NCI-H187 treated with DMSO at 0.1 percent for 48 hours (cell line): ENCODE measurements at places on chromosomes 5 and 9.

DNA sequence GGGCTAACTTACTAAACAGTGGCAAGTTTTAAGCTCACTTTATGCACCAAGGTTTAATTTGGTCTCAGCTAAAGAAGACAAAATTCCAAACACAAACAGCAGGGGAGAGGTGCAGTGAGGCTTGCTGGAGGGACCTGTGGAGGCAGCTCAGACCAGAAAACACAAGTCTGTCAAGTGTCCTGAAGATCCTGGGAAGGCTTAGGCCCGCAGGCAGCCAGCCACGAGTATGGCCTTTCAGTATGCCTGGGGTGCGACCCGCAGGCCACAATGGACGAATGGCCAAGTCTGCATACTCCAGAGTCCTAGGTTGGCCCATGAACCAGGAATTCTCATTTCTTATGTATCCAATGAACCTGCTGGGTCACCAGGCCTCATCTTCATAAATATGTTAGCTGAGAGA, 9.3 kb downstream of the CCNI2 start:
- no peak for DNase-seq

DNA sequence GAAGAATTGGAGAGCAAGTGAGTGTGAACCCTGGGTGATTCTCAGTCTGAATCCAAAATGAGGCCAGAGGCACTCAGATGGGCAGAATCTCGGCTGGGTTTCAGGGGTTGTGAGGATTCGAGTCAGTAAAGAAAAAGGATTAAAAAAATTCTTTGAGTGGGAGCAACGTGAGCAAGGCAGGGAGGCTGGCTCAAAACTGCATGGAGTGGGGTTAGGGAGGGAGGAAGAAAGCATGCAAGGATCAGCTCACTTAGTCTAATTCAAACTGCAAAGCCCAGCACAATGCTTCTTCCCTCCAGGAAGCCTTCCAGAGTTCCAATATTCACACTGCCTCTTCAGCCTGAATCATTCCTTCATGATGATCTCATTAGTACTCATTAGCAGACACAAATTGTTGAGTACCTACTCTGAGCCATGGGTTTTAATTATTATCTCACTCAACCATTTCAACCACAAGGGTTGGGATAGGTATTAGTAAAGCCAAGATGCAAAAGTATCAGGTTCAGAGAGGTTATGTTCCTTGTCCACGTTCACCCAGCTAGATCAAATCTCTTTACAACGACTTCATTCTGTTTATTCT, 95.8 kb downstream of the BRINP1 start:
- DNase-seq, result no peak

GRCh38 chr9:75552941-75553340, 337.5 kb upstream of the PCSK5 start:
- no peak for DNase-seq

DNA sequence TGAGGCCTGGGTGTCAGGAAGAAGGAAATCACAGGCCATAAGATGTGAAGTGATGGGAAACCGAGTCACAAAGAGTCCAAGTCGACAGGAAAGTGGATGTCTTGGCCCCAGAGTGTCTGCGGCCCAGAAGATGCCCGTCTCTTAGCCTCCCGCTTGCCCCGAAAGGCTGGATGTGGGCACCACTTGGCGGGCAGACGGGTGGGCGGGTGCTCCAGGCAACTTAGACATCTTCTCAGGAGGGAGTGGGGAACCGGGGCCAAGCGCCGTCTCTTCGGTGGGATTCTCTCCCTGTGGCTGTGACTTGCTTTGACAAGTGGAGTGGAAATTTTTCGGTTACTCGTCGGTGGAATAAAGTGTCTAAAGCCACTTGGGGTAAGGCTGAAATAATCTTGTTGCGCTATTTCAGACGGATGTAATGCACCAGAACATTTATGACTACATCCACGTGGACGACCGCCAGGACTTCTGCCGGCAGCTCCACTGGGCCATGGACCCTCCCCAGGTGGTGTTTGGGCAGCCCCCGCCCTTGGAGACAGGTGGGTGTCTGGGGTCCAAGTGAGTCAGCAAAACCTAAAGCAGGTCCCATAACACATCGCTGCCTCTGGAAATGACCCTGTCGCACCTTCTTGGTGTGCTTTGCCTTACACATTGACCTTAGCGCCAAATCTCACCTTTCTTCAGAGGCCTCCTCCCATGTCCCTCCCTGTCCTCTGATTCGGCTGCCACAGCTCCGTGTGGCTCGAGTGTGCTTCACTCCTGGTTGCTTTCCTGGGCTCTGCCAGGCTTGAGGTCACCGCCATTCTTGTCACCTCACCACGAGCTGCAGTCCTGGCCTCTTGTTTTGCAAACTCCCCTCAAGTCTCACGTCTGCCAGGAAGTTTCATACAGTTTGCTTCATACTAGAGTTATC, 20.4 kb upstream of the EXOC3 start:
- DNase-seq, result no peak

- DNase-seq, result no peak
Observed at GRCh38 chr5:124161266-124161665, 585.2 kb downstream of the ZNF608 start.

GRCh38 chr5:123809594-123810221, 297.7 kb downstream of the CSNK1G3 start:
- peak; percentile 88 for DNase-seq

DNA sequence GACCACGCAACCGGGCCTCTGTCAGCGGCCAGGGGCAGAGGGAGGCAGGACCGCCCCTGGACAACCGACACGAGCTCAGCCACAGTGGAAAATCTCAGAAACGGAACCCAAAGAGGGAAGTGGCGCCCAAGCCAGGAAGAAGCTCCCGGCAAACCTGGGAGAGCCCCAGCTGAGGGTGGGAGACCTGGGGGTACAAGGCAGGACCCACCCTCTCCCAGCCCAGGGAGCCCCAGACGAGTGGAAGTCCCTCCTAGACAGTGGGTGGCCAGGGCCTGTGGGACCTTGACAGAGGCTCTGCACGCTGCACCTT, 3.0 kb downstream of the SLC12A7 start:
- DNase-seq, result no peak

DNA sequence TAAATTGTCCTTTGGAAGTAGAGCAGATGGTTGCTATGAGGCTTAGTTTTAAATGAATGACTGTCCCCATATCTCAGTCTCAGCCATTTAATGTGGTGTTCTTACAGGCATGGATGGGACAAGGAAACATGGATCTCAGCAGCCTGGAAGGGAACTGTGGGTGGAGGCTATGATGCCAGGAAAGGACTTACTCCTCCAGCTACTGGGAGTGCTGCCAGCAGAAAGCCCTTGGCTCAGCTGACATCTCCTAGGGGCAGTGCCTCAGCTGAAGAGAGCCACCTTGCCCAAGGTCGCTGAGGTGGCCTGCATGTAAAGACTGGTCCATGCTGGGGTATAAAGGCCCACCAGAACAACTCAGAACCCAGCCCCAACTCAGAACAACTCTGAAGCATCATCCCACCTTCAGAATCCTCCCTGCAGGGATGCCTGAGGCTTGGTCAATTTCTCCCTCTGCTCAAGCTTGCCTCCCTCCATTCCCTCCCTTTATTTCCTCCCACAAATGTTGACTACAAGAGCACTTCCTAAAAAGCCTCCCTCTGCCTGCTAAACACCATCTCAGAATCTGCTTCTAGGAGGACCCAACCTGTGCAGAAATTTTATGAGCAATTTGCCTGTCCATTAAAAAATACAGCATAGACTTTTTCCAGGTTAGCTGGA, 1.8 kb upstream of the PDE8B start:
- DNase-seq, result no peak

GRCh38 chr5:57317341-57317740, 143.5 kb downstream of the GPBP1 start:
- DNase-seq, result no peak

- DNase-seq, result no peak
Observed at GRCh38 chr5:38938424-38938823, 92.6 kb downstream of the OSMR start.

GRCh38 chr9:107148216-107148615, 134.9 kb upstream of the RAD23B start:
- no peak for DNase-seq

DNA sequence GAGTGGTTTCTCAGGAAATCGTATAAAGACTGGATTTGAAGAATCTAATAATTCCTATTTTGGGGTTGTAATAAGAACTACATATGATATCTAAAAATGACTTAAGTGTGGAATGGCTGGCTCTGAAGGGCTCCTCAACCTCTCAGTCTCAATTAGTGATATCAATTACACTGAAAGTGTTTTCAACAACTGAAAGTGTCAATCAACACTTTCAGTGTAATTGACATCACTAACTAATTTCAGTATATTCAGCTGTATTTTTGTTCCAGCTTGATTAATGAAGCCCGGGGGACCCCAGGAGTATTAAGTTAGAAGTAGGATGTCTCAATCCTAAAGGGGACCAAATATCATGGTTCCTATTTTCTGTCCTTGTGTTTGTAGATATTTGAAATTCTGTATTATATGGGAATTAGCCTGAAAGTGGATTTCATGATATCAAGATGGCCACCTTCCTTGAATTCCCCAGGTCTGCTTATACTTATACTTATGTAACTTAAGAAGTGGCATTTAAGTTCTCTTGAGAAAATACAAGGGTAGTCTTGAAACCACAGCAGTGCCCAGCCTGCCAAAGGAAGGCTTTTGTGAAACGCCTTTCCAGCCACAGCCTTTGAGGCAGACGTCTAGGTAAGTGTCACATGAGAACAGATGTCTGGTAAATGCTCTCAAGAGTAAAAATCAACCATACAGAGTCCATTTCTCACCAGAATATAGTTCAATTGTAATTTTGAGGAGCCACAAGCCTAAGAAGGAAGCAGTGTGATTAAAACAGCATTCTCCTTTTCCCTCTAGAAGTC, 4.6 kb downstream of the BASP1 start:
- DNase-seq, result no peak

DNA sequence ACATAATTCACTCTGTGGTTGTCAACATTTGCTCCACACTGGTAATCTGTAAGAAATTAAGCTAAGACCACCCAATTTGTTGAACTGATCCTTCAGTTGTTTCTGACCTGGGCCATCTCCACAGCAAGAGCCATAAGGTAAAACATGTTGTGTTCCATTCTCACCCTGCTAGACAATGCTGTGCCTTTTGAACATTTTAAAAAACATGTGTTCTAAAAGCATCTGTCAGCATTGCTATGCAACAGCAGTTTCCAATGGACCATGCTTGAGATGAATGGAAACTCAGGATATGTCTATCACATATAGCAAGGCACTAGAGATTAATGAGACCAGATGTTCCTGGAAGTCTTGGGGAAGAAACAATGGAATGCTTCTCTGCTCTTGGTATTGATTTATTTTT, 455.1 kb upstream of the RGMB start:
- no peak for DNase-seq

GRCh38 chr5:57004800-57005199, 52.9 kb upstream of the MIER3 start:
- no peak for DNase-seq

GRCh38 chr5:136143312-136143711, 10.7 kb downstream of the SMAD5 start:
- no peak for DNase-seq

- no peak for DNase-seq
Observed at GRCh38 chr9:19085295-19085694, 17.4 kb downstream of the HAUS6 start.

- DNase-seq, result no peak
Observed at GRCh38 chr9:101307051-101307450, 77.8 kb downstream of the BAAT start.

DNA sequence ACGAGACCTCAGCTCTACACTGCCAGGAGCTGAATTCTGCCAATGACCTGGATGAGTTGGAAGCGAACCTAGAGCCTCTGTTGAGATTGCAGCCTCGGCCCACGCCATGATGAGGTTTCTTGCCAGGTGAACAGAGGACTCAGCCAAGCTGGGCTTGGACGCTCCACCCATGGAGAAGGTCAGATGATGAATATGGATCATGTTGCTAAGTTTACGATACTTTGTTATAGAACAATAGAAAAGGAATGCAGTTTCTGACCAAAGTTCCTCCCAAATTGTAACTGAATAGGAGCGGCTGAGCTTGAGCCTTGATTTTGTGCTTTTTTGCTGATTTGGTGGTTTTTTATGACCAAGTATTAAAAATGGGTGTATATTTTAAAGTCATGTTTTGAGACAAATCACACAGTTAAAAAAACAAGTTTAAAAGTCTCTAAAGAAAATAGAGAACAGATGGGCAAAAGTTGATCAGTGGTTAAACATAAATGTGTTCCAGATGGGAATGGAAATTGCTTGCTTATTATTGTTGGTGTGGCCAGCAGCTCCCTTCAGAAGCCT, 32.9 kb downstream of the ROPN1L start:
- no peak for DNase-seq

- DNase-seq, result no peak
Observed at GRCh38 chr5:72776684-72777083, 39.8 kb upstream of the TNPO1 start.

DNA sequence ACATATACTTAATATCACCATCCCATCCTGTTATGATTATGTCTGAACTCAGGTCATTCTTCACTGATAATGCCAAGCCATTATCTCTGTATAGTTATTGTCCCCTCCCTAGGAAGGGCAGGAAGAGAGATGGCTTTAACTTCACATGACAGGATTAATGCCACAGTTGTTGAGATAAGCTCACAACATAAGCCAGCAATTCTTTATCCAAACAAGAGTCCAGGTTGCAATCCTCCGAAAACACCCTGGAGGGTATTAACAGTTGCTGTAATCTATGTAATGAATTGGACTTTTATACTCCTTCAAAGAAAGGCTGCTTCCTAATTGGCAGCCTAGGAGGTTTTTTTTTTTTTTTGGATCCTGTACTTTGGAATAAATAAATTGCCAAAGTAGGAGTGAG, 779.4 kb downstream of the SEMA5A start:
- DNase-seq, result no peak

DNA sequence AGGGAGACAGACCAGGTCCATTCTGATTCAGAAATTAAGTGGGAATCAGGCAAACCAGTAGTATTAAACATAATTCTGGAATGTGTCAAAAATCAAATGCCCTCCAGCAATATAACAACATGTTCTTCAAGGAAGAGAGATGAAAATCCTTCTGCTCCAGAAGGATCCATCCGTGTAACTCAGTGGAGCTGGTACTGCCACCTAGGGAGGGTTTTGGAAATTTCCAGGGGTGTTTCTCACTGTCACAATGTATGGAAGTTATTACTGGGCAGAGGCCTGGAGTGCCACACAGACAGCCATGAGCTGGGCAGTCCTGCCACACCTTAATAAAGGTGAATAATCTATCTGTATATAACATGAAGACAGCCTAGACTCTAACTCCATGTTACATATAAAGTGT, 87.5 kb downstream of the TTLL11 start:
- DNase-seq, result no peak

DNA sequence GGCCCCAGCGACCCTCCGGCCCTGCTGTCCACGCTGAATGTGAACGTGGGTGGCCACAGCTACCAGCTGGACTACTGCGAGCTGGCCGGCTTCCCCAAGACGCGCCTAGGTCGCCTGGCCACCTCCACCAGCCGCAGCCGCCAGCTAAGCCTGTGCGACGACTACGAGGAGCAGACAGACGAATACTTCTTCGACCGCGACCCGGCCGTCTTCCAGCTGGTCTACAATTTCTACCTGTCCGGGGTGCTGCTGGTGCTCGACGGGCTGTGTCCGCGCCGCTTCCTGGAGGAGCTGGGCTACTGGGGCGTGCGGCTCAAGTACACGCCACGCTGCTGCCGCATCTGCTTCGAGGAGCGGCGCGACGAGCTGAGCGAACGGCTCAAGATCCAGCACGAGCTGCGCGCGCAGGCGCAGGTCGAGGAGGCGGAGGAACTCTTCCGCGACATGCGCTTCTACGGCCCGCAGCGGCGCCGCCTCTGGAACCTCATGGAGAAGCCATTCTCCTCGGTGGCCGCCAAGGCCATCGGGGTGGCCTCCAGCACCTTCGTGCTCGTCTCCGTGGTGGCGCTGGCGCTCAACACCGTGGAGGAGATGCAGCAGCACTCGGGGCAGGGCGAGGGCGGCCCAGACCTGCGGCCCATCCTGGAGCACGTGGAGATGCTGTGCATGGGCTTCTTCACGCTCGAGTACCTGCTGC, 839 bp downstream of the KCNV2 start:
- DNase-seq, result no peak
